ENCODE measurements at places on chromosomes 2 and 18. TPM values are rescaled to one million over a fixed set of nuclear protein-coding genes. Genes with fewer than 3 reads are reported as not detected.

Gene RTP5
- total RNA-seq: not detected

Gene BCL2L11
- total RNA-seq: 19.9 TPM

Gene COBLL1
- 0.45 TPM for total RNA-seq

Gene TBC1D8
- total RNA-seq: 2.1 TPM

Gene ALPI
- not detected for total RNA-seq

Gene CYP27C1
- total RNA-seq: not detected

Gene DLX1
- not detected for total RNA-seq

Gene LYPD6B
- not detected for total RNA-seq

- no peaks in the 10 kb centered on the region for H3K36me3 ChIP-seq
- H3K4me1 ChIP-seq: no peaks in the 10 kb centered on the region
- no peak overlapping the region for H3K27ac ChIP-seq
- no peak for DNase-seq
- no peaks in the 10 kb centered on the region for H3K27me3 ChIP-seq
- H3K4me3 ChIP-seq: no peak overlapping the region
These were observed 101.1 kb upstream of the EPHA4 start for GRCh38 chr2:221673248-221673647.

DNA sequence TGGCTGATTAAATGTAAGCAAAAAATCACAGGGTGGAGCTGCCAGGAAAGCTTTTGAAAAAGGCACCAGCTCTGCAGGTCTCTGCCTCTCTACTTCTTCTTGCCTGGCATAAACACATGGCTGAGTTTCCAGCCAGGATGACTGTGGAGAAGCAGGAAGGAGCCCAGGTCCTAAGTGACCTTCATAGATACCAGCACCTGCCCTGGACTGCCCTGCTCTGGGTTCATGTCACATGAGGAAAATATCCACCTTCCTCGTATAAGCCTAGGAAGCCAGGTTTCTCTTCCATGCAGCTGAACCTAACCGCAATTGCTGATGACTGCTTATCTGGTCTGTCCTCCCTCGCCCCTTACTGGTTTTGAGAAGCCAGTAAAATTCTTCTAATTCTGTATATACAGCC, 47.8 kb upstream of the CREB1 start:
- DNase-seq: no peak
- H3K4me3 ChIP-seq: no peak overlapping the region
- H3K27ac ChIP-seq: no peak overlapping the region
- no peaks in the 10 kb centered on the region for H3K27me3 ChIP-seq
- H3K4me1 ChIP-seq: peaks cover 51% of the 10 kb centered on the region

- no peak overlapping the region for H3K4me3 ChIP-seq
- no peak for DNase-seq
- H3K36me3 ChIP-seq: peaks cover 23% of the 10 kb centered on the region
- peaks cover 8% of the 10 kb centered on the region for H3K4me1 ChIP-seq
- no peaks in the 10 kb centered on the region for H3K27me3 ChIP-seq
- no peak overlapping the region for H3K27ac ChIP-seq
These were observed 83.5 kb upstream of the ZFP36L2 start for GRCh38 chr2:43309935-43310334.

GRCh38 chr2:45888167-45888566, 236.7 kb downstream of the PRKCE start:
- no peak for DNase-seq
- no peak overlapping the region for H3K27ac ChIP-seq
- H3K4me1 ChIP-seq: peaks cover 34% of the 10 kb centered on the region
- H3K27me3 ChIP-seq: no peaks in the 10 kb centered on the region
- no peaks in the 10 kb centered on the region for H3K36me3 ChIP-seq

DNA sequence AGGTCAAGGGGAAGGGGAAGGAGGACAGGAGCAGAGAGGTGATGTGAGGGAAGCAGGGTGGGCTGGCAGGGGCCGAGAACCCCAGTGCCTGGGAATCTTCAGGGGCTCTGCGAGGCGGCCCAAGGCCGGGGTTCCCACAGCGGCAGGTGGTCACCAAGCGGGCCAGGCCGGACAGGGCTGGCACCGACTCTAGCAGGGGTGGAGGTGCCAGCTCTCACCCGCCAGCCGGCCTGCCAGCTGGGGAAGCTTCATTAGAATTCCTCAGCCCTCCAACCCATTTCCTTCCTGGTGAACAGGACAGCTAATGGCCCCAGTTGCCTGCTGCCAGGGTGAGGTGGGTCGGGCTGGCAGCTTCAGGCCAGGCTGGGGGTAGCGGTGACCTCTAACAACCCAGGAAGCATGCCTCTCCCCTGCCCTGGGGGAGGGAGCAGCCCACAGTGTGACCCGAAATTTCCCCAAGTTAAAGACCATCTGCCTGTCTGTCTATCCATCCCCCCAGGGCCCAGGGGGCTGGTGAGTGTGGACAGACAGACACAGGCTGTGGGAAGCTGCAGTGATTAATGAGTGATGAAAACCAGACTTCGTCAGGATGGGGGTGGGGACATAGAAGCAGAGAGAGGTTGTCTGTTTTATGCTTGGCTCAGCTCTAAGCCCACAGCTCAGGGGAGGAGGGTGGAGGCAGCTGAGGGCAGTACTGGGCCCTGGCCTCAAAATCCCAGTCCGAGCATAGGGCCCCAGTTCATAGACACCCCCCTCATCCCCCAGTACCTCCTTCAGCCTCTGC, 144.1 kb downstream of the ZFP36L2 start:
- DNase-seq: no peak
- no peaks in the 10 kb centered on the region for H3K27me3 ChIP-seq
- no peak overlapping the region for H3K27ac ChIP-seq
- peaks cover 9% of the 10 kb centered on the region for H3K4me1 ChIP-seq

DNA sequence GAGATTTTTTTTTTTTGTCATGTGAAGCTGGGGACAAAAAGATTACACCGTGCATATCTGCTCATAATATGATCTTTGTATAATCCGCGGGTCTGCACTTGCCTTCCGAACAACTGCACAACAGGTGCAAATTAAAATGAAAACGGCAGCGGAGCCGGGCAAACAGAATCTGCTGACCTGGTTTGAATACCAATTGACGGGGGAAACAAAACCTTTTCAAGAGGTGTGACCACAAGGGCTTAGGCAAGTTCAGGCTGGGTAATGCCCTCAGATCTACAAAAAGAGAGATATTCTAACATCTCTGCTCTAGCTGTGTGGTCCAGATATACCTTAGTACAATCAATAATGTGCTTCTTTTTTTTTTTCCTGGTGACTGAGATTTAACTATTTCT, 88.5 kb downstream of the ZEB2 start:
- no peak overlapping the region for H3K27ac ChIP-seq
- peaks cover 4% of the 10 kb centered on the region for H3K4me1 ChIP-seq
- H3K36me3 ChIP-seq: peaks cover 11% of the 10 kb centered on the region
- H3K4me3 ChIP-seq: no peak overlapping the region
- DNase-seq: no peak

GRCh38 chr2:163888591-163888990, 152.8 kb upstream of the FIGN start:
- H3K4me3 ChIP-seq: no peak overlapping the region
- no peak overlapping the region for H3K27ac ChIP-seq
- DNase-seq: no peak
- H3K27me3 ChIP-seq: no peaks in the 10 kb centered on the region

DNA sequence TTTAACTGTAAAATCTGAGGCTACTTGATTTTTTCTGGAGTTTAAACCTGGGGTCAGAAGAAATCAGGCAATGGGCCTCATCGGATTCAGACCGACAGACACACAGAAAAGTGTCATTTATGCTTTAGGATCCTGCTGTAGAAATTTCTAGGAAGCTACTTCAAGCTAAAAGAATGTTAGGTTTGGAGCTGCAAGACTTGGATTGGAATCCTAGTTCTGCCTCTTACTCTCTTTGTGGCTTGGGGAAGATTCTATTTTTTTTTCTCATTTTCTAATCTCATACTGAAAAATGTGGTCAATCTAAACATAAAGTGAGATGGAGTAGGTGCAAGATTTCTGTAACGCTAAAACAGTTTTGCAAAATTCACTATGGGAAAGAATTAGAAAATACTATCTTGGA, 48.8 kb upstream of the KCNE4 start:
- DNase-seq: no peak
- H3K36me3 ChIP-seq: no peaks in the 10 kb centered on the region
- no peaks in the 10 kb centered on the region for H3K4me1 ChIP-seq

GRCh38 chr2:218863021-218863520, 3.5 kb downstream of the WNT6 start:
- no peaks in the 10 kb centered on the region for H3K36me3 ChIP-seq
- no peak overlapping the region for H3K4me3 ChIP-seq
- no peak for DNase-seq
- no peak overlapping the region for H3K27ac ChIP-seq
- H3K27me3 ChIP-seq: peaks cover 64% of the 10 kb centered on the region

- H3K36me3 ChIP-seq: no peaks in the 10 kb centered on the region
- no peak overlapping the region for H3K27ac ChIP-seq
- DNase-seq: no peak
- H3K4me3 ChIP-seq: no peak overlapping the region
These were observed 264.8 kb upstream of the KLHL29 start for GRCh38 chr2:23120161-23120560.

DNA sequence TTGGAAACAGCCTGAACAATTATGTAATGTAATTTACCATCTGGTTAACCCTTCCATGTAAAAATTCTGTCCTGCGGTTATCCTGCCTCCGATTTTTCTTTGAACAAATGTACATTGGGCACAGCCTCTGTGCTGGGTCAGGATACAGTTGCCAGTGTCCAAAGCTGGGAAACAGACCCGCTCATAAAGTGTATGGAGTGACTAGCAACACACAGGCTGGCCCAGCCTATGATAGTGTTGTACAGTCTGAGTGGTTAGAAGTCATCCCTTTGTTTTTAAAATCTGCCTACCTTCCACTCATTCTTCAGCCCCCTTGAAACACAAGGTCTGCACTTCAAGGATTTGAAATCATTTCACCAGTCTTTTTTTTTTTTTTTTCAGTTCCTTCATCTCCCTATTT, 50.1 kb downstream of the FEZ2 start:
- no peak overlapping the region for H3K27ac ChIP-seq
- H3K4me3 ChIP-seq: no peak overlapping the region
- DNase-seq: no peak
- H3K4me1 ChIP-seq: peaks cover 10% of the 10 kb centered on the region

GRCh38 chr2:231765496-231765929, 15.6 kb downstream of the PDE6D start:
- H3K27me3 ChIP-seq: no peaks in the 10 kb centered on the region
- peak overlapping the region; percentile 7 for H3K27ac ChIP-seq
- H3K4me3 ChIP-seq: no peak overlapping the region
- no peak for DNase-seq
- H3K36me3 ChIP-seq: no peaks in the 10 kb centered on the region

GRCh38 chr2:172639823-172640222, 83.9 kb downstream of the PDK1 start:
- H3K27ac ChIP-seq: no peak overlapping the region
- H3K27me3 ChIP-seq: no peaks in the 10 kb centered on the region
- DNase-seq: peak; percentile 6
- no peak overlapping the region for H3K4me3 ChIP-seq

GRCh38 chr2:159650574-159650973, 34.2 kb upstream of the BAZ2B start:
- no peak overlapping the region for H3K27ac ChIP-seq
- H3K4me1 ChIP-seq: no peaks in the 10 kb centered on the region
- H3K36me3 ChIP-seq: peaks cover 9% of the 10 kb centered on the region
- no peaks in the 10 kb centered on the region for H3K27me3 ChIP-seq

DNA sequence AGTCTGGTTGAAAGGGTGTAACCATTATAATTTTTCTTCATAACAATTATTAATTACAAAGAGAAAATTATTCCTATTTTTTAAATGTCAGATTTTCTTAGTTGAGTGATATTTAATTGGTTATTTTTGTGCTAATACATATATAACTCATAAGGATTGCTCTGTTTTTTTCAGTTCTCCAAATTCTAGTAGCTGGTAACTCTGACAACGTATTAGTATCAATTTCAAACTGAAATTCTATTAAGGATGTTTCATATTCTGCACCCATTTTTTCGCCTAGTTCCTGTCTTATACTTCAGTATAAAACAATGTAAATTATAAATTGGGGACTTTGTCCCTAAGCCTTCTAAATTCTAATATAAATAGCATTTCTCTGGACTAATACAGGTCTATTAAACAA, 81.0 kb downstream of the R3HDM1 start:
- H3K4me3 ChIP-seq: no peak overlapping the region
- H3K27ac ChIP-seq: no peak overlapping the region
- peaks cover 8% of the 10 kb centered on the region for H3K36me3 ChIP-seq
- peaks cover 3% of the 10 kb centered on the region for H3K4me1 ChIP-seq
- H3K27me3 ChIP-seq: no peaks in the 10 kb centered on the region

- no peaks in the 10 kb centered on the region for H3K27me3 ChIP-seq
- H3K4me1 ChIP-seq: no peaks in the 10 kb centered on the region
- H3K4me3 ChIP-seq: no peak overlapping the region
- no peak for DNase-seq
- no peak overlapping the region for H3K27ac ChIP-seq
- no peaks in the 10 kb centered on the region for H3K36me3 ChIP-seq
These were observed 233.7 kb upstream of the CWC22 start for GRCh38 chr2:180240774-180241173.

DNA sequence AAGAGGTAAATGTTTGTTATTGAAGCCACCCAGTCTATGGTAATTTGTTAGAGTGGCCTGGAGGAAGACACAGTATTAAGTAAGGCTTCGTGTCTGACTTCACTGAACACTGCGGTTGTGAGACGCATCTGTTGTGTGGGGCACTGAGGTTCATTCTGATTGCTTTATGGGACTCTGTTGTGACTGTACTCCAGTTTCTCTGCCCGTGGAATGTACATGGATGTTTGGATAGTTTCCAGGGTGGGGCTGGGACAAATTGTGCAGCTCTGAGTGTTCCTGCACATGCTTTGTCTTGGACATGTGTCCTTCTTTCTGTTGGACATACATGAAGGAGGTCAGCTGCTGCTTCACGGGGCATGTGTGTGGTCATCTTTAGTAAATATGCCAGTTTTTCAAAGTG, 58.6 kb downstream of the ODC1 start:
- no peak overlapping the region for H3K4me3 ChIP-seq
- no peak for DNase-seq
- H3K4me1 ChIP-seq: peaks cover 58% of the 10 kb centered on the region
- H3K36me3 ChIP-seq: peaks cover 9% of the 10 kb centered on the region
- H3K27ac ChIP-seq: peak overlapping the region; percentile 42

DNA sequence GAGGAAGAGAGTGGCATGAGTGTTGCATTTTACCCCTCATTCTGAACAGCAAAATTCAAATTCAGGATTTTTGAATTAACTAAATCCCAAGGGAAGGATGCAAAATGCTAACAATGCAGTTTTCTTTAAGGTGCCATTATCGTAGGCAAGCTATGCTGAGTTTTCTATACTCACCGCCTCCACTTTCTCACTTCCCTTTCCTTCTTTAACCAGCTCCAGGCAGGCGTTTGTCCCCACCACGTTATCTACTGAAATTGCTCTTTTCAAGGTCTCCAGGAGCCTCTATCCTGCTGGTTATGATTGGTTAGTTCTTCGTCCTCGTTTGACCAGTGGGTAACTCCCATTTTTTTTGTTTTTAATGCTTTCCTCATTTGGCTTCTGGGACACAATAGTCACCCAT, 1.8 kb upstream of the CPO start:
- H3K4me1 ChIP-seq: no peaks in the 10 kb centered on the region
- DNase-seq: no peak
- H3K36me3 ChIP-seq: no peaks in the 10 kb centered on the region
- H3K27me3 ChIP-seq: peaks cover 6% of the 10 kb centered on the region
- H3K4me3 ChIP-seq: no peak overlapping the region
- no peak overlapping the region for H3K27ac ChIP-seq

- peaks cover 43% of the 10 kb centered on the region for H3K4me1 ChIP-seq
- H3K27me3 ChIP-seq: peaks cover 4% of the 10 kb centered on the region
- peak overlapping the region; percentile 93 for H3K4me3 ChIP-seq
- H3K36me3 ChIP-seq: peaks cover 42% of the 10 kb centered on the region
- peak overlapping the region; percentile 97 for H3K27ac ChIP-seq
These were observed 752 bp upstream of the CYTIP start for GRCh38 chr2:157444641-157445040.

GRCh38 chr2:32758232-32758631, 130.4 kb downstream of the TTC27 start:
- no peak overlapping the region for H3K27ac ChIP-seq
- no peak for DNase-seq
- peaks cover 43% of the 10 kb centered on the region for H3K36me3 ChIP-seq
- H3K27me3 ChIP-seq: no peaks in the 10 kb centered on the region
- H3K4me1 ChIP-seq: peaks cover 12% of the 10 kb centered on the region
- no peak overlapping the region for H3K4me3 ChIP-seq

Measured in activated naive CD8-positive, alpha-beta T cell treated with anti-CD3 and anti-CD28 coated beads for 36 hours (primary cell).